ENCODE measurements at places on chromosomes 1 and 21. TPM values are rescaled to one million over a fixed set of nuclear protein-coding genes. Genes with fewer than 3 reads are reported as not detected.

DNA sequence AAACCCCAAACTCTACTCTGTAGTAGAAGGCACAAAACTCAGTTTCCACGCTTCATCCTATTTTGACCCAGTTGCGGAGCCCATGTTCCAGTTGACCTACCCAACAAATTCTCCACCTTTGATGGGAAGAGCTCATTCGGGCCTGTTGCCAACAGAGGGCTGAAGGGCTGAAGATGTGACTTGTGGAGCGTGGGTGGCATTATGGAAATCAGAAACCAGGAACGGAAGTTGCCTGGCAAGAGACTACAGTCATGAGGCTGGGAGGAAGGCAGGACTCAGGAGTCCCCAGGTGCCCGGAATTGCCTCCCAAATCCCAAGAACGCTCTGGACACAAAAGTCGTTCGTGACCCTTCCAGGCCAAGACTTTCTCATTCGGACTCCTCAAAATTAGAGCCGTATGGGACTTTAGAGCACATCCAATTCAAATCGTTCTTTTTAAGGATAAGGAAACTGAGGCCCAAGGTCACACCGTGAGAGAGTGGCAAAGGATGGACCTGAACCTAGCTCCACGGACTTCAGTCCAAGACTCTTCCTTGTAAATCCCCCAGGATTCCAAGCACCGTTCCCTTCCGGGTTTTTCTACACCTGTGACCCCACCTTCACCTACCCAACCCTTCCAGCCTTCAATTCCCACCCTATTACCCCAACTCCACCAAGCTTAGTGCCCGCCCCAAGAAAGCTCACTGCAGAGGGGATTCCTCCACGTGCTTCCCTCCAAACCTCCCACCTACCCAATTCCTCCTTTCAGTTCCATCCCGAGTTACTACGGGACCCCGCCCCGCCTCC is 739 bp downstream of the SMG5 start:
- no peak for DNase-seq
- H3K4me1 ChIP-seq = peaks cover 47% of the 10 kb centered on the region
- H3K36me3 ChIP-seq = peaks cover 21% of the 10 kb centered on the region
- peak overlapping the region; percentile 76 for H3K4me3 ChIP-seq

GRCh38 chr1:178724728-178725465 is at the start of gene RALGPS2:
Gene RALGPS2, plus strand, starts transcription at chr1:178725244. Its CDS starts 51,521 bp downstream, at chr1:178776765.
- H3K4me3 ChIP-seq = peak within 1 kb of the TSS; percentile 89
- H3K4me1 ChIP-seq = peaks cover 16% of the 10 kb centered on the region
- H3K36me3 ChIP-seq = no peaks in the 10 kb centered on the region
- peak; percentile 93 for DNase-seq

GRCh38 chr1:200252531-200252930 is 157.3 kb downstream of the ZNF281 start:
- H3K36me3 ChIP-seq = no peaks in the 10 kb centered on the region
- H3K27ac ChIP-seq = no peak overlapping the region
- no peak for DNase-seq
- H3K4me3 ChIP-seq = no peak overlapping the region

- H3K4me1 ChIP-seq = no peaks in the 10 kb centered on the region
- H3K4me3 ChIP-seq = no peak overlapping the region
- H3K27ac ChIP-seq = no peak overlapping the region
- H3K36me3 ChIP-seq = peaks cover 6% of the 10 kb centered on the region
- DNase-seq = no peak
Measured at GRCh38 chr1:116075990-116076389, 35.2 kb upstream of the MAB21L3 start.

DNA sequence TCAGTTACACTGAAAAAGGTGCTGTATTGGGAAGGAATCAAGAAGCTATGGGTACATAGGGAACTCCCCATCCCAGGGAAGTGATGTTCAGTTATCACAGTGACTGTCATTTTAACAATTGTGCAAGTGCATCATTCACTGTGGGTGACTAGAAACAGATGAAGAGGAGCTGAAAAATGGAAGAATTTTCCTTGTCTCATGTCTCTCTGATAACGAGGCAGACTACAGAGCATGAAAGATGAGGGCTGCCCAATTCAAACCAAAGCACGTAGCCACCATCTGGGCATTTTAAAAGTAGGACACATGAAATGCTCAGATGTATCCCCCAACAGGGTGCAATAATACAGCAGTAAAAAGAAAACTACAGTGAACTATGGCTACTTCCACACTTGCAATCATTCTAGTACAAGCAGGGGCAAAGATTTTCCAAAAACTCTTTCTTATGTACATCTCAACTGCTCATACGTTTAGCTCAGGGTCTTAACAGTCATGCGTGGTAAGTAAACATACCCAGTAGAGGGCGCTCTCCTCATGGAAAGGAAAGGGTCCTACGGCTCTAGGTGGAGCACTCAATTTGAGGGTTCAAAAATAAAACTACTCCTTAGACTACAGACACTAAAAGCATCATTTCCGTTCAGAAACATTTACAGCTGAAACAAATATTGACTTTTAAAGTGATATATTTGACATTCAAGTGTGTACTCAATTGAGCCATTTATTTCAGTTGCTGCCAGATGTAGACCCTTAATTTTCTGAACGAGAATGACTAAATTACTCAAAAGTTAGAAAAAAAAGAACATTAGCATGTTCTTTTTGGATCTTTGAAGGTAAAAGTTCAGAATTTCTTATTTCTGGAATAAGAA is 143.2 kb downstream of the KCTD3 start:
- peak; percentile 54 for DNase-seq
- no peaks in the 10 kb centered on the region for H3K36me3 ChIP-seq
- H3K4me3 ChIP-seq = no peak overlapping the region
- no peak overlapping the region for H3K27ac ChIP-seq

DNA sequence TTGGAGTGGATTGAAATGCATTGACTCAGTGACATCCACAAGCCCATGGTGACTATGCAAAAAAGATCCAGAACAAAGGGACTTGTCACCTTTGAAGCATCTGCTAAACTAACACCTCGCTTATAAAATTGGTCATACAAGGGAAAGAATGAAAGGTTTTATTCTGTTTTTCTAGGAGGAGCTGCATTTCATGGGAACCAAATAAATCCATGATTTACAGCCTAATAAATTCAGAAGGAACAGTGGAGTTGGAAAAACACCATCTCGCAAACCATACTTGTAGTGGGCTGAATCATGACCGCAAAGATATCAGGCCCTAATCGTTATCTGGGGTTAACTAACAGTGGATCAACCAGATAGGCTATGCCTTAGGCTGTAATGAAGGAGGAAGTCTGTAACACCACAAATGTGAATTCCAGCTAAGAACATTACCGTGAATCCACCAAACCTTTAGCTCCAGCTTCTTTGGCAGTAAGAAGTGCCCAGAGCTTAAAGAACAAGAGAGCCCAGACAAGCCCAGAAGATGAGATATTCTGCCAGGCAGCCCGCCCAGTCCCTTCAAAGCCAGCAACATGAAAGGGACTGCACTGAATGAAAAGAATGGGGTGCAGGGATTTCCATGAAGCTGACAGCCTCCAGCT is 27.4 kb downstream of the RSPH1 start:
- no peaks in the 10 kb centered on the region for H3K27me3 ChIP-seq
- DNase-seq = no peak
- no peaks in the 10 kb centered on the region for H3K36me3 ChIP-seq
- H3K4me1 ChIP-seq = peaks cover 52% of the 10 kb centered on the region
- peak overlapping the region; percentile 84 for H3K27ac ChIP-seq
- no peak overlapping the region for H3K4me3 ChIP-seq

GRCh38 chr1:90579212-90579802 is 137.8 kb downstream of the BARHL2 start:
- H3K27me3 ChIP-seq = peaks cover 10% of the 10 kb centered on the region
- H3K4me1 ChIP-seq = no peaks in the 10 kb centered on the region
- no peak for DNase-seq
- no peak overlapping the region for H3K27ac ChIP-seq
- no peak overlapping the region for H3K4me3 ChIP-seq

GRCh38 chr1:8267307-8267706 is 50.6 kb upstream of the SLC45A1 start:
- H3K36me3 ChIP-seq = no peaks in the 10 kb centered on the region
- H3K27ac ChIP-seq = no peak overlapping the region
- H3K4me1 ChIP-seq = no peaks in the 10 kb centered on the region

DNA sequence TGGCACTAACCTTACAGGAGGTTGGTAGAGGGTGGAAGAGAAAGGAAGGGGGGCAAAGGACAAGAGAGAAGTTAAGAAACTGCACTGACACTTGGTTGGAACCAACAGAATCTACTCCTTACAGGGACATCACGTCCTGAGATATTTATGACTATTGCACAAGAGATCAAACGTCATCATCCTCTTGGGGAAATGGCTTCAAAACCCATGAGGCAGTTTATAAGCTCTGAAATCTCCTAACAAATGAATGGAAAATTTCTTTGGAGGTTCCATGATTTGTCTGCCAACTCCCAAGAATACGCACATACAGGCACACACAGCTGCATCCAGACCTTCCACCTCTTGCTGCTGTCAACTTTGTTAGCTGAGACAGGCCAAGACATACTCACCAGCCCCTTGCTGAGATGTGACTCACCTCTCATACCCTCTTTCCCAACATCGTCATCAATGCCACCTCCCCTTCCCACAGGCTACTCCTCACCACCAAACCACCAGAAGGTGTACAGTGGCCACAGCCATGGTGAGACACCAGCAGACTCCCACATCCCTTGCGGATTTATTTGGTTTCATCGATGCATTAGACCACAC is 135.5 kb downstream of the SETD4 start:
- H3K4me3 ChIP-seq = no peak overlapping the region
- DNase-seq = no peak
- H3K27ac ChIP-seq = no peak overlapping the region
- no peaks in the 10 kb centered on the region for H3K4me1 ChIP-seq
- H3K27me3 ChIP-seq = peaks cover 6% of the 10 kb centered on the region

The RGS8 gene
- not detected for total RNA-seq

The AMY2A gene
- not detected for total RNA-seq

The CELA3B gene
- not detected for total RNA-seq
